Adipose tissue (tissue), 3 donors: ENCODE measurements at places on chromosomes 4 and X. TPM values are rescaled to one million over a fixed set of nuclear protein-coding genes. Genes with fewer than 3 reads are reported as not detected.

Gene SPANXB1
- polyA plus RNA-seq: not detected

Gene GAGE12J
- polyA plus RNA-seq: not detected

Gene DCAF8L2
- not detected for polyA plus RNA-seq

Gene SRPK3
- polyA plus RNA-seq: 0.67 TPM

Gene MAGEA4
- not detected for polyA plus RNA-seq

Gene ABLIM2
- 4.6 TPM for polyA plus RNA-seq

Gene CFAP47
- 0.01 TPM for polyA plus RNA-seq

Gene SSX3
- polyA plus RNA-seq: not detected

Gene SCFD2
- 8.2 TPM for polyA plus RNA-seq

Gene MAGEC3
- not detected for polyA plus RNA-seq
